ENCODE measurements at places on chromosomes 4 and X.

DNA sequence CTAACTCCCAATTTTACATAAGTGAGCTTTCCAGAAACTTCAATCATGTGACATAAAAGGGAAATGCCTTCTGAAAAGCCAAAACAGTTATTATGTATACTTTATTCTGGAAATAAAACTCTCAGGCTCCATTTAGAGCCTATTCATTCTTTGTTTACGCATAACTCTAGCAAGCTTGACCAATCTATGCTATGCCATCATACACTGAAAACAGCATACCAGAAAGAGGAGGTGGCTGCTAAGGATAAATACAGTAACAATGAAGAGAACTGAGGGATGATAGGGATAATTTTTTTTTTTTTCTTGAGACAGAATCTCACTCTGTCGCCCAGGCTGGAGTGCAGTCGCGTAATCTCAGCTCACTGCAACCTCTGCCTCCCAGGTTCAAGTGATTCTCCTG lies 24.4 kb downstream of the CDKL2 start:
- no peak for DNase-seq

DNA sequence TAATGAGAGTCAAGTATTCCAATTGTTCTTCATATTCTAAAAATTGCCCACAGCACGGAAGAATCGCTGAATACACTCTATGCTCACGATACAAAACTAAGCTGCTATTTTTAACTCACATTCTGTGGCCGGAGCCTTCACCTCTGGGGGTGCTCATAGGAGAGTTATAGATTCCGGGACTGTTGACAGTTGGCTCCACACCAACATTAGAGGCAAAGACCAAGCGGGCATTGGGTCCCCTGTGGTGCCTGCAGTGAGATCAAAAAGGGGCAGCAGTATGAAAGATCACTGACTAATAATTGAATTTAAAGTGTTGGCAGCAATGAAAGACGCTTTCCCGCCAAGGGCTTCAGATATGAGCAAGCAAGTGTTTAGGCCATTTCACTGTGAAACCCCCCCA lies 146.0 kb downstream of the TMEM144 start:
- DNase-seq, result no peak

DNA sequence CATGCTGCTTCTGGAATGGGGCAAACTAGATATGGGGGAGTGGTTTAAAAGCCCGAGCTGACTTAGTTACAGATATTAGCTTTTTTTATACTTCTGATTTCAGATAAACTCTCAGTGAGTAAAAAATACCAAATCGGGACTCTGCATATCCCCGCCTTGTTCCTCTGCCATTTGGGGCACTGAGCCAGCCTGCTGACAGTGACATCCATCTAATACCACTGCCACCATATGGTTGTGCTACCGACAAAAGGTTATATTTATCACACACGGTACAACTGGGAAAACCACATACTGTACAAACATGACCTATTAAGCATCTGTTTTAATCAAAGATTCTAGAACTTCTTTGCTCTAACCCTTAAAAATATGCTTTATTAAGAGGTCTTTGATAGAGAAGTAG lies 78.7 kb downstream of the GALNT7 start:
- no peak for DNase-seq

- no peak for DNase-seq
These were observed 17.2 kb upstream of the MYOZ2 start for GRCh38 chr4:119118397-119118796.

- DNase-seq, result no peak
These were observed 305.7 kb downstream of the ARHGAP24 start for GRCh38 chr4:85780664-85781063.

DNA sequence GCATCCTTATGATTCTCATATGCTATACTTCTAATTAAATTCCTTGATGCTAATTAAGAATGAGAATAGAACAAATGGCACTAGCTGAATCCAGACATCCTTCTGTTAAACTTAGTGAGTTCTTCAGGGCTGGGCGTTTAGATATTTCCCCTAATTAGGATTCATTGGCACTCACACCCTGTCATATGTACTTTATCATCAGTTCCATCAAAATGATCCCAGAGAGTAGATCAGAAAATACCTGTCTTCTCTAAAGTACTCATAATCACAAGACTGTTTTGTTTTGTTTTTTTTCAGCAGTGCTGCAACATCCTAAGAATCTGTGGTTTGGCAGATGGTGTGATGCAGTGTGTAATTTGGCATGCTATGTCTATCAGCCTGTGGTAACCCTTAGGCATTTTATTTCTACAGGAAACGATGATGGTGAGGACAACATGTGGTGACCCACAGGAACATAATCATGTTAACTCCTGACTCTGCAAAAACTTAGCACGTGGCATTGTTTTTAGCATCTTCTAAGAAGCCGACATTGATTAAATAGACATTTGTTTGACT lies 2528.4 kb downstream of the ARAP2 start:
- no peak for DNase-seq

DNA sequence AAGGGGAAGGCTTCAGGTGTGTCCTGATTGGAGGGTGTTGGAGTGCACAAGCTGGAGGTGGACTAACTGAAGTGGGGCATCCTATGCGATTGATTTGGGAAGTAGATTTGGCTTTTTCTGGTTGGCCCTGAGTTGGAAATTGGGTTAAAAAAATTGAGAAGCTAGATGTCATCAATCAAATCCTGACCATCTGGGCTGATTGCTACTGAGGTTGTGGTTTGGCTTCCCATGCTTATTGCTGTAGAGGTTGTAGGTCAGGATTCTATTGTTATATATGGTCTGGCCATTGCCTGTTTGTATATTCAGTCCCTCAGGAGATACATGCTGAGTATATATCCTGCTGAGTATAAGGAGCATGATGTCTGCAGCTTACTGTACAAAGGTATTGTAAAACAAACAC lies 7.7 kb upstream of the ZNF81 start:
- no peak for DNase-seq

DNA sequence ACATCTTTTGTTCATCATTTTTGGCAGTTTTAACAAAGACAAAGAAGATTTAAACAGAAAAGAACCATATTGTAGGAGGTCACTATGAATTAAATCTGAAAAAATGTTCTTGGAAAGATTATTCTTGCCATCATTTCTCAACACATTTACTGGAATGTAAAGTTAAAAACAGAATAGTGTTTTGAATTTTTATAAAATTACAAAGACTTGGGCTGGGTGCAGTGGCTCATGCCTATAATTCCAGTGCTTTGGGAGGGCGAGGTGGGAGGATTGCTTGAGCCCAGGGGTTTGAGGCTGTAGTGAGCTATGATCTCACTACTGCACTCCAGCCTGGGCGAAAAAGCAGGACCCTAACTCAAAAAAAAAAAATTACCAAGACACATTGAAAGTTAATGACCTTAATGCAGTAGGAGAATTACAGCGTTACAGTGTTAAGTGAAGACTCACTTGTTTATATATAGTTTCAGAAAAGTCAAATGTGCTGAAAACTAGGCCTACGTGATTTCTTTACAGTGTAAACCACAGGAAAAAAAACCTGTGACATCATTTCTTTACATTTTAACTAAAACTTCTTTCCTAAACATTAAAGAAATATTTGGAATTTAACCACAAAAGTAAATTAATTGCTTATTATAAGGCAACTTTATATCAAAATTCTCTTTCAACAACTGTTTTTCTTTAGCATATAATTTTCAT lies 7.9 kb downstream of the FAM13A start:
- no peak for DNase-seq

Data from Panc1 (cell line).